NCI-H345 (cell line): ENCODE measurements at places on chromosomes 6 and 20.

DNA sequence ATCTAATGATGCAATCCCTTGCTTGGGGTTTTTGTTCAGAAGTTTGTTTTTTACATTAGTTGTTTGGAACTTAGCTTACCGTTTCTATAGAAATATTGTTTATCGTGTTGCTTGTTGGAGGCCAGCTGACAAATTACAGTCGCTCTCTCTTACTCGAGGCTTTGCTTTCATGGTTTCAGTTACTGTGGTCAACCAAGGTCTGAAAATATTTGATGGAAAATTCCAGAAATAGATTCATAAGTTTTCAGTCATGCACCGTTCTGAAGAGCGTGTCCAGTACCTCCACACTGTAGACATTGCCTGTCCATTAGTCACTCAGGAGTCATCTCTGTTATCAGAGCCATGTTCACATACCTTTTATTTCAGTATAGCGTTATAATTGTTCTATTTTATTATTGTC lies 47.9 kb downstream of the DEK start:
- DNase-seq: no peak

- DNase-seq: no peak
Observed at GRCh38 chr6:45411959-45412358, 34.2 kb upstream of the SUPT3H start.

- no peak for DNase-seq
Observed at GRCh38 chr20:24481173-24481572, 11.7 kb downstream of the SYNDIG1 start.

DNA sequence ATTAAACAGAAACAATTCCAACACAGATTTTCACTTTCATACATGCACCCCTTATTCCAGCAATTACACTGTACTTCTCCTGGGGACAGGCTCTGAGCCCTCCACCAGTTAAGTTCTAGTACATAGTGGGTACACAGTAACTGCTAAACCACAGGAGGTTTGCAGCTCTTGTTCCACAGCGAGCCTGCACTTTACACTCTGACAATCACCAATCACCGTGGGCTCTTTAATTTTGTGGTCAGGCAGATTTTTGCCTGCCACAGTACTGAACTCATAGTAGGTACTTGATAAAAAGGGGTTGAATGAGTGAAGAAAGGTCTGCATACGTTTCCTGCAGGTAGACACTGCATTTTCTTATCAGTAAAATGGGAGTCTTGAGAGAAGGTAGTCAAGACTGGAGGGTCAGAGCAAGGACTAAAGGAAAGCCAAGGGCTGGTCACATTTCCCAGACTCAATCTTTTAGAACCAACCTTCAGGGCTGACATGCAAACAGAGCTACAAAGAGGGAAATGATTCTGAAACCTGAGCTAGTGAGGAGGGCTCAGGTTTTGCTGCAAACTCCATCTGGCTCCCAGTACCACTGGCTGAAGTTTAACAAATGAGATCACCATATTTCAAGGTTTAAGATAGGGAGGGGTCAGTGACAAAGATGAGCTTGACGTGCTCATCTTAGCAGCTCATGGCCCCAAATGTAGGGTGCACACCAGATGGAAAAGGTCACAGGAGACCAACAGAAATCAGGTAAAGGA lies 404.6 kb downstream of the BTBD9 start:
- no peak for DNase-seq

DNA sequence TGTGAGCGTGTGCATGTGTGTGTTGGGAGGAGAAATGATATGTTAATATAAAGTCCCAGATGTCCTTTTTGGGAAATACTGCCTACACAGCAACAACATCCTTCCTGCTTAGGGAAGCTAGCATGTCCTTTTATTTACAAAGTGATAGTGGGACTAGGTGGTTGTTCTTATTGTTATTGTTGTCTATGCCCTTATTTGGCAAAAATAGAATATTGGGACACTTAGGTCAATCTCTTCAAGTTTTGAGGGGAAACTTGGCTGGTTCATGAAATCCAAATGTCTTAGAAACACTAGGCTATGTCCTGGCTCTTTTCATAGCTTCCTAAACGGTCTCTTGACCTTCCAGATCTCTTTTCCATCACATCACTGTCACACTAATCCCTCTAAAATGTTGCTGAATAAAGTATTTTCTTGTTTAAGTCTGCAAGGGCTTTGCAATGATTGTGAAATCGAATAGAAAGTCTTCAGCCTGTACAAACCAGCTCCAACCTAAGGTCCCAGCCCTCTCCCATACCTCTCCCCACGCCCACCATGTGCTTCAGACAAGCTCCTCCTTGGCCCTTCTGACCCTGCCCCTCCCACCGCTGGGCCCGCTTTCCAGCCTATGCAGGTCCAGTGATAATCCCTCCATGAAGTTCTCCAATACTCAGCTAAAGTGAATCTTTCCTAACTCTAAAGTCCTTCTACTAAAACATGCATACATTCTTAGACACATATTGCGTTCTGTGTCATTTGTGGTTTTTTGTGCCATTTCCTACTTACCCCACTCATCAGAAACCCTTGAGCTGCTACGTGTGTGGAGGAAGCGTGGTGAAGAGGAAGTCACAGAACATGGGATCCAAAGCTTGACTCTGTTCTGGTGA lies 205.1 kb downstream of the LY86 start:
- no peak for DNase-seq

DNA sequence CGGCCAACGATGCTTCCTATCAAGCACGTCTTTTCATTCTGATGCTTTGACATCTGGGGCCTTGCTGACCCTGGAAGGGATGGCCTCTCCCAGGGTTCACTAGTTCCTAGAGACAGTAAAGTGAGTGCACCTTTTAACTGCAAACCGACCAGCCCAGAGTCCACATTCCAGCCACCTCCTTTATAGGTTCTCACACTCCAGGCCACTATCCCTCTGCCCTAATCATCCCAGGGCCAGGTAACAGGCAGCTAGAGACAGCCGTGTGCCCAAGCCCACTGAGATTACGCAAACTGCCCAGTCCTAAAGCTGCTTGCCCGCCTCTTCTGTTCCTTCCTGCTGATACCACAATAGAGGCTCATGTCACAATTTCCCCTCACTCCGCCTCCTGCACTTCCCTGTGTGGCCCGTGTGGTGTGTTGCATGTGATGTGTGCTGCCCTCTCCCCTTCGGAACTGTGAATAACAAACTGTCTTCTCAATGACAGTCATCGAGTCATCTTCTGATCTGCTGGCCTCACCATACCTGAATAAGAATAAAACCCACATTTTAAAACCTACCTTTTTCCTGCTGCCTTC lies 123.7 kb upstream of the EXOC2 start:
- DNase-seq: no peak

DNA sequence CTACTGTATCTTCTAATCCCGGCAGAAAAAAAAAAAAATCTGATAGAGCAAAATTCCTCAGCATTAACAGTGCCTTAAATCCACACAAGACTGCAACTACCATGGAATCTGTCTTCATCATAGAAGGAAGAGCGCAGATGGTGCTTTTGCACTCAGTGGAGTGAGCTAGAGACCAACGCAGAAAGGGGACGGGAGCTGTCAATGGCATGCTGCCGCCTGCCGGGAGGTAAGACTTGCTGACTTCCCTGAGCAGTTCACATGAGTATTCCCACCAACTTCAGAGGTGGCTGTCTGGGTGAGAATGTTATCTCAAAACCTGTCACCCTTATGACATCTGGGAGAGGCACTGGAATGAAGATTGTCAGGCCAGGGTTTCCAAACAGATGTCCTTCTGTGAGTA lies 35.6 kb downstream of the DZANK1 start:
- no peak for DNase-seq

- no peak for DNase-seq
Observed at GRCh38 chr20:42191140-42191860, 573.1 kb upstream of the CHD6 start.

DNA sequence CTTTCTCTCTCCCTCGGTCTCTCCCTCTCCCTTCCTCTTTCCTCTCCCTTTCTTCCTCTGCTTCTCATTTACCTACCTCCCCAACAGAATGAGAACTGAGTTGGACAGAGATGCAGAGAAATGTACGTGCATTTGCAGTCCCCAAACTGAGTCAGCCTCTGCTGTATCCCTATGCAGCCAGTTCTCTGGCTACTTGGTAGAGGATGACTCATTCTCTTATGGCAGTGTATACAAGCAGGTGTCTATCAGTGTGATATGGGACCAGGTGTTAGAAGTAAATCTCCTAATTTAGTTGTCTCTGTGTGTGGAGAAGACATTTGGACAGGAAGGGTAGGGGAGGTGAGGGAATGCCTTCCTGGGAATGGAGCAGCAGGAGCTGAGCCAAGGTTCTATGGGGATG lies 470.8 kb downstream of the CD109 start:
- no peak for DNase-seq

- peak; percentile 35 for DNase-seq
Observed at GRCh38 chr20:37615340-37616109, 78.3 kb upstream of the CTNNBL1 start.

- DNase-seq: no peak
Observed at GRCh38 chr6:15464211-15464725, 198.6 kb downstream of the DTNBP1 start.

DNA sequence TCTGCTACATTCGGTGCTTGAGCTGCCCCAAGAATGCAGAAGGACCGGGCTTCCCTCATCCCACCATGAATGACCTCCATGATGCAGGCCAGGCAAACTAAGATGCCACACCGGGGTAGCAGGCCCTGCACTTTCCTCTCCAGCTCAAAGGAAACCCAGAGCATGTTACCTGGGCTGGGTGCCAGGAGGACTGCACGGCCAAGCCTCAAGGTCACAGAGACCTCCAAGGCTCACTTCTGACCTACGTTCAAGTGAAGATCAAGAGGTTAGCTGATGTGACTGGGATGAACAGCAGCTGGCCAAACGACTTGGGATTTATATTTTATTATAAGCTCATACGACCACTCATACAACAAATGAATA lies 501.8 kb downstream of the CD83 start:
- DNase-seq: no peak

DNA sequence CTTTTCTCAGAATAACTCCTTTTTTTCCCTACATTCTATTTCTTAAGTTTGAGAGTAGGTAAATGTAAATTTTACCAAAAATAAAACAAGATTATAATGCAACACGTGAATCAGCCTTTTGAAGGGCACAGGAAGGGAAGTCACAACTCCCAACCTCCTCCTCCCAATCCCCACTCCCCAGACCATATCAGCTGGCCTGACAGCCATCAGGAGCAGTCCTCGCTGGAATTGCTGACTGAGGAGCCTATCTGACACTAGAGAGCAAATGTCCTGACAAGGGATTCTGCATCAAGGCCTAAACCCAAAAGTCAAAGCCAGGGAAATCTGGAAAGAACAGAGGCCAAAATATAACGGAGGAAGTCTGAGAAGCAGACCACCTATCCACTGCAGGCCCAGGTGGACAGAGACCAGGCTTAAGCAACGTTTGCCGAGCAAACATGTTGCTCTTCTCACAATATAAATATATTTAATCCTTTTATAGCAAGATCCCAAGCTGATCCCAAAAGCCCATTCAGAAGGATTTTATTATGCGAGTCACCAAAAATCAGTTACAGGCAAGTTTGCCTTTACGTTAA lies 2.5 kb downstream of the RRAGD start:
- DNase-seq: no peak
